Neuronal stem cell (in vitro differentiated cells): ENCODE measurements at places on chromosomes 5 and 9.

DNA sequence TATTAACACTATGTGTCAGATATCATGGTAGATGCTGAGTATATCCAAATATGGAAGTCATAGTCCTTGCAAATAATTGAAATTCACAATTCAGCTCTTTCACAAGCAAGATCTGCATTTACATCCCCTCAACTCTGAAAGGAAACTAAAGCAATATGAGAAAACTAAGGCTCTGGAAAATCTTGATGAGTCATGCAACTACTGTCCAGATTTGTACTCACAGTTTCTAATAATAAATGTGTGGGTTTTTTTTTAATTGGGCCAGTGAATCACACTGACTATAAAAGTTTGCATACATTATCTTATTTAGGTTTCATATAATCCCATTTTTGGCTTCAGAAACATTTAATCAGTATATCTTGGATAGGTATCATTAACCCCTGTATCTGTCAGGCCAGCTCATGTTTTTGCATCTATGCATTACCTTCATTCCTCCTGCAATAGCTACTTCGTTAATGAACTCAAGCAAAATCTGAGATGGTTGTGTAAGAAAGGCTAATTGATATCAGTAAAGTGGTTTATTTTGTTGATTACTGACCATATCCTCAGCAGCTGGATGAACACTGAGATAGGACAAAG, 58.7 kb upstream of the PRR16 start:
- DNase-seq = no peak

GRCh38 chr5:155508673-155509072, 495.1 kb downstream of the KIF4B start:
- DNase-seq = no peak

- DNase-seq = no peak
Observed at GRCh38 chr5:176754376-176754973, 55.9 kb upstream of the UNC5A start.

- peak; percentile 29 for DNase-seq
Observed at GRCh38 chr5:38845526-38846378, at the start of gene OSMR. OSMR (plus strand) TSS chr5:38846012; CDS start chr5:38869045, 23,033 bp downstream.

- DNase-seq = no peak
Observed at GRCh38 chr5:5021436-5021835, 118.7 kb upstream of the ADAMTS16 start.

DNA sequence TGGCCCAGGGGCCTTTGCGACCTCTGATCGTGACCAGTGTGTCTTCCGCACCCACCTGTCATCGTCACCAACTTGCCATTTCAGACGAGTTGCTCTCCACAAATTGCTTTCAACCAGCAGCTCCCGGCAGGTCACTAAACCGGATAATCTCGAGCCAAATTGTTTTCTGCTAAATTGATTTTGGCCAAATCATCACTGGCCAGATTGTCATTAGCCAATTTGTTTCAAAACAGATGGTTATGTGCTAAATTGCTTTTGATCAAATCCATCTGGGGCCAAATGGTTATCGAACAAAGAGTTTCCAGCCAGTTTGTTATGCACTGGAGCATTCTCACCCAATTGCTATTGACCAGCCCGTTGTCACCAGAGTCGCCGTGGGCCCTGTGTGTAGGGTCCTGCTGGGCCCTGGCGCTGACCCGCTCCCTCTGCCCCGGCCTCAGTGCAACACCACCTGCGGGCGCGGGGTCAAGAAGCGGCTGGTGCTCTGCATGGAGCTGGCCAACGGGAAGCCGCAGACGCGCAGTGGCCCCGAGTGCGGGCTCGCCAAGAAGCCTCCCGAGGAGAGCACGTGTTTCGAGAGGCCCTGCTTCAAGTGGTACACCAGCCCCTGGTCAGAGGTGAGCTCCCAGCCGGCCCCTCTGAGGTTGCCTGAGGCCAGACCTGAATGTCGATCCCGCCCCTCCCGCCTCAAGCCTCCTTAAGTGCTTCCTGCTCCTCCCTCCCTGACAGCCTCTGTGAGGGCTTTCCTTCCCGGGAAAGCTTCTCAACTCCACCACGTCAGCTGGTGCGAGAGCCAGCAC, 35.6 kb downstream of the ADAMTSL2 start:
- DNase-seq = no peak
